Skeletal muscle cell (primary cell): ENCODE measurements at places on chromosomes 11 and 22.

- no peak for DNase-seq
Observed at GRCh38 chr11:46738887-46739286, 19.9 kb downstream of the F2 start.

- no peak for DNase-seq
Observed at GRCh38 chr11:59759900-59760299, 4.7 kb downstream of the STX3 start.

GRCh38 chr11:7520011-7520942, 6.5 kb downstream of the PPFIBP2 start:
- no peak for DNase-seq

- DNase-seq = no peak
Observed at GRCh38 chr11:8789864-8790263, 107.3 kb downstream of the RPL27A start.

DNA sequence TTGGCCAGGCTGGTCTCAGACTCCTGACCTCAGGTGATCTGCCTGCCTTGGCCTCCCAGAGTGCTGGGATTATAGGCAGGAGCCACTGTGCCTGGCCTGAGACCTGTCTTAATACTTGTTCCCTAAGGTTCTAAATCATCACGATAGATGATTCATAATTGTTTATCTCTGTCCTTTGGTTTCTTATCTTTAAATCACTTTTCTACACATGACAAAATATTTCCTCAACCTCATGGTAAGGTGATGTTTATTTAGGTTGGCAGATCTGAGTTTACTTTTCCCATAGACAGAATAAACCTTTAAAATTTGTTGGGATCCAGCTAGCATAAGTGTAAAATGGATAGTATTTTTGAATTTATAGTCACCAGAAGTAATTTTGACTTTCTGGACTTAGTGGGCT, 3.5 kb downstream of the PSMD13 start:
- no peak for DNase-seq

- DNase-seq = no peak
Observed at GRCh38 chr22:43592476-43592875, 180.7 kb downstream of the MPPED1 start.
